ENCODE measurements at places on chromosomes 5 and 9.

GRCh38 chr5:61328791-61329549 lies 3.1 kb upstream of the ZSWIM6 start:
- no peak for DNase-seq

DNA sequence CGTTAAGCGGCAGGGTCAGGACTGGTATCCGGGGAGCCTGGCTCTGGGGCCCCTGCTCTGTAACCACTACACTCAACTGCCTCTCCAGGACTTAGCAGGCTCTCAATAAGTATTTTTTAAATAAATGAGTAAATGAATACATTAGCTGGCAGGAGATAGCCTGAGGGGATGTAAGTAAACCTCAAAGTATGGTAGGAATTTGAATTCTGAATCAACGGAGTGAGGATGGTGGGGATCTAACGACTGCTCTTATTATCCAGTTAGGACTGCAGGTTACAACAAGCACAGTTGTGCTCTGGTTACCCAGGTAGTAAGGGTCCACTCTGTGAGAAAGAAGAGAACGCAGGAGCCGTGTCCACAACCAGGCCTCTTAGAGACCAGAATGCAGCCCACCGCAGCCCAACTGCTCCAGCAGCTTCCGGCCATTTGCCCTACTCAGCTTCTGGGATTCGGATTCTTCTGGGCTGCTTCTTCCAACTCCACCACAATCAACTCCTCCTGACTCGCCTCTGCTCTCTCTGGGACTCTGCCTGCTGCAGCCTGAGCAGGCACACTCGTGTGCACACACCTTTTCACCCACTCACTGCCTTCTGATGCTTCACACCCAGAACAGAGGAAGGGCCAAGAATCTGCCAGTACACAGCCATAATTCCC lies 52.6 kb downstream of the MED27 start:
- peak; percentile 49 for DNase-seq

- no peak for DNase-seq
Measured at GRCh38 chr9:126516936-126517832, 96.5 kb upstream of the LMX1B start.

GRCh38 chr9:77843076-77843870 lies 188.3 kb downstream of the GNAQ start:
- DNase-seq, result no peak

DNA sequence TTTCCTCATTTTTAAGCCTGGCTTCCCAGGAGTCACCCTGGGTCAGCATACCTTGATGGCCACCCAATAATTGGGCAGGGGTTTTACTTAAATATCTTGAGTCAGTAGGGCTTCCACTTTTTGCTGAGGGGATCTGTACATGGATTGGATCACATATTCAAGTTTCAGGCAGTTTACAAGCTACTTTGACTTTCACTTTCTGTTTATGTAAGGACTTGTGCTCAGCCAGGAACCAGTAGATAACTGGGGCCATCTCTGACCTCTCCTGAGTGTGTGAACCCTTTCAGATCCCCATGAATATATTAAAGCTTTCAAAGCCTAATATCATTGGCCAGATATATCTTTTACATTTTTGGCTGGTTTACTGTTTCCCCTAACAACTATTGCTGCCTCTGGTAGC lies 45.1 kb downstream of the SLCO6A1 start:
- no peak for DNase-seq

GRCh38 chr5:132102101-132102701 lies 28.6 kb downstream of the CSF2 start:
- no peak for DNase-seq

- DNase-seq, result no peak
Measured at GRCh38 chr9:32579706-32580331, 6.9 kb upstream of the NDUFB6 start.

DNA sequence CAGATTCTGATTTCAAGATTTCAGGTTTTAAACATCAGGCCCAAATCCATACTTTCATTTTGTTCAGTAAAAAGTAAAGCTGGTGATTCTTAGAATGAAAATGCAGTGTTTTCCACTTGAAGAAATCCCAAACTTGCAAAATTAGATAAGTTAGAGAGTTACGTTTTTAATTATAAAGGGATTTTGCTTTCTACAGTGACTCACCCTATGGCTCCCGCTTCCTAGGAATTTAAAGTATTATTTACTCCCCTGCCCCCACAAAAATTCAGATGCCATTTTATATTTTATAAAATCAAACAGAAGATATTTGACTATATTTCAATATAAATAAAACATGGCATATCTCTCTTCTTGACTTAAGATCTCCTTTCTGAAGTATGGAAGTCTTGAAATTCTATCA lies 402.9 kb downstream of the ZSWIM6 start:
- no peak for DNase-seq

- no peak for DNase-seq
Measured at GRCh38 chr5:83914199-83914598, 193.5 kb upstream of the HAPLN1 start.

- no peak for DNase-seq
Measured at GRCh38 chr5:152185547-152186245, 219.4 kb downstream of the NMUR2 start.

- DNase-seq, result no peak
Measured at GRCh38 chr5:66704790-66705425, 108.7 kb downstream of the MAST4 start.

DNA sequence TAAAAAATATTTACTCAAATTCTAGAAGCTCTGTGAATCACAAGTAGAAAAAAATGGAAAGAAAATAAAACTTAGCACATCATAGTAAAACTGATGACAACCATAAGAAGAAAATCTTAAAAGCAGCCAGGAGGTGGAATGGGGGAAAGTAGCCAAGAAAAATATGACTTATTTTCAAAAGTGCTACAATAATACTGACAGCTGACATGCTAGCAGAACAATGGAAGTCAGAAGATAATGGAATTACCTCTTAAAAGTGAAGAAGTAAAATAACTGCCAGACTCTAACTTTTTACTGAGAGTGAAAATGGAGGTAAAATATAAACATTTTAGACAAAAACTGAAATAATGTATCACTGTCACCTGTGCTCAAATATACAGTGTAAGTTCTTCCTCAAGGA lies 532.2 kb upstream of the SGCD start:
- DNase-seq, result no peak

GRCh38 chr5:133241179-133242092 lies 189.6 kb downstream of the HSPA4 start:
- DNase-seq, result no peak

DNA sequence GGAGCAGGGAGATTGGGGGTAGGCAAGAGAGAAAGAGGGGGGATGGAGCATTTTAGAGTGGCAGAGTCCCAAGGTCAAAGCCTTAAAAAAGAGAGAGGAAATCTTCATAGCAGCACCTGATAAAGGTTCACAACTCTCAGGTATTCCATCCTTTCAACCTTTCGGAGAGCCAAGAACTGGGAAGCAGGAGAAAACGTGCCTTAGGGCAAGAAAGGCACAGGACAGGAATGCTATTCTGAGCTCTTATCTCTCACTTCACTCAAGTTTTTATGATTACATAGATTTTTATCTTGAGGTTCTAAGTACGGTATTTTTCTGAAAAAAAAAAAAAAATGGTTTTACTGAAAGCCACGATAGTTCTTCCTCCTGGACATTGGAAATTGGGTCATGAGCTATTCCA lies 34.5 kb upstream of the SMAD5 start:
- DNase-seq, result no peak

DNA sequence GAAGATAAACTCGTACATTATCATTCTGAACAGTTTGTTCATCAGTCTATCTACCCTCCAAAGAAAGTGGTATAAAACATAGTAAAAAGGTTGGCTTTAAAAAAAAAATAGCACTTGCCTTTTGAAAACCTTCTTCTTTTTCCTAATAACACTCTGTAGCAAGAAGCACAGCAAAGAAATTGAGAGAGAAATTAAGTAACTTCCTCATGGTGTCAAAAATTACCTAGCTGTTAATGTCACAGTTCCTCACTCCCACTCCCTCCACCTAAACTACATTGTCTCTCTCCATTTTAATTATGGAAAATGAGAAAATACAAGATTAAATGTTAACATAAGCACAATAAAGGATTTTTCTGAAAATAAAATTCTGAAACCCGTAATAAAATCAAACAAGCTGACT lies 72.2 kb downstream of the CERT1 start:
- no peak for DNase-seq

- no peak for DNase-seq
Measured at GRCh38 chr5:176670449-176670848, 23.2 kb downstream of the TSPAN17 start.

GRCh38 chr5:117769877-117770276 lies 1195.3 kb upstream of the SEMA6A start:
- DNase-seq, result no peak

GRCh38 chr5:135304352-135305221 lies 94.4 kb downstream of the MACROH2A1 start:
- peak; percentile 56 for DNase-seq

DNA sequence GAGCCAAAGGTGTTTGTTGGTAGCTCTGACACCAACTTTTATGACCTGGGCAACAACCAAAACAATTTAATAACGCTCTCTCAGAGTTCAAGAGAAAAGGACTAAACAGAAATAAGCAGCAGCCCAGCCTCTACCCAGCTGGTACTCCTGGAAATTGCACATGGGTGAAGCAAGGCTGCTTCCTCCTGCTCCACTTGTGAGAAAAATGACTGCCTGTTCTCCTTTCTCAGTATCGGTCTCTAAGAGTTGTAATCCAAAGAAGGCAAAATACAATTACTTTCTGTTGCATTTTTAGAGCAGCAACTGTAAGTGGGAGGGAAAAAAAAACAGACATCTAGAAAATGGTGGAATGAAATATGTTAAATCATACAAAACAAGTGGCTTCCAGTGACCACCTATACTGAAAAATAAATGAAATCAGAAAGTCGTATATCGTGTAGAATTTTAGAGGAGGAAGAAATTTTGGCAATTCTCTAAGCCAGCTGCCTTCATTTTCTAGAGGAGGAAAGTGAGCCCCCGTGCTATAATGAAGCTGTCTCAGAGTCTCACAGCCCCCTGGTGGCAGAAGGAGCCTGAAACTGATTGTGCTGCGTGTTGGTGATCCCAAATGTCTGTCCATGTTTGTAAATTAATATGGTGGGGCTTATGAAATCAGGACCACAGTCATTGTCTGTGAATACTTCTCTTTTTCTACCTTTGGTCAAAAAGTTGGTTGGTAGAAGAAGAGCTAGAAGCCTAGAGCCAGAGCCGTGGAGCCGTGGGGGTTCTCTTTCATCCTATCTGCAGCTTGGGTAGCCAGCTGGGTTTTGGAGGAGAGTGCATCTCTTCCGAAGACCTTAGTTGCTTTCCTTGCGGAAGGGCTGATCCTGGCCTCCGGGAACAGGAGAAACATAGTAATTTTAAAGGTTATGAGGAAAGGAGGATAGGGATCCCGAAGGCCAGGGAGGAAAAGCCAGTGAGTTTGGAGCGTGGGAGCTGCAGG lies 139.9 kb downstream of the PIP5K1B start:
- no peak for DNase-seq

GRCh38 chr9:122948313-122948712 lies 7.5 kb downstream of the RABGAP1 start:
- DNase-seq, result no peak

GRCh38 chr5:109739741-109740728 lies 50.3 kb downstream of the MAN2A1 start:
- no peak for DNase-seq

DNA sequence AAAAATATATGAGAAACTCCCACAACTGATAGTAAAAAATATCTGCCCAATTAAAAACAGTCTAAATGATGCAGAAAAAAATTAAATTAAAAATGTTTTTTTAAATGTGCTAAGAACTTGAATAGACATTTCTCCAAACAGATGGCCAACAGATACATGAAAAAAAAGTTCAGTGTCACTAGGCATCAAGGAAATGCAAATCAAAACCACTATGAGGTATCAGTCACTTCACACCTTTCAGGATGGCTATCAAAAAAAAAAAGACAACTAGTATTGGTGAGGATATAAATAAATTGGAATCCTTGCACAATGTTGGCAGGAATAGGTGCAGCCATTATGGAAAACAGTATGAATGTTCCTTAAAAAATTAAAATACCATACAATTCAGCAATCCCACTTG lies 16.6 kb downstream of the ZNF131 start:
- DNase-seq, result no peak

DNA sequence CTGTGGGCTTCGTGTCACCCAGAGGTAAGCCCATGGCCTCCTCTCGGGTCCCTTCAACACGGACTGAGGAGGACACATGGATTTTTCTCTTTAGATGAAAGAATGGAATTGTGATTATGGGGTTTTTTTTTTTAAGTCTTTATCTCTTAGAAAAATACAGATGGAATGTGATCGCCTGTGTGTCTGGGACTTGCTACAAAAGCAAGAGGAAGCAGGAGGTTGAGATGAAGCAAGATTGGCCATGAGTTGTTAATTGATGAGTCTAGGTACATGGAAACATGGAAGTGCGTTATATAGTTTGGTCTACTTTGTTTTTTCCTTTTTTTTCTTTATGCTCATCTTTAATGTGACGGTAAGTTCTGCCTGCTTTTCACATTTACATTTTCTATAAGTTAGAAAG lies 14.6 kb downstream of the USP20 start:
- no peak for DNase-seq

- DNase-seq, result no peak
Measured at GRCh38 chr5:62690421-62690820, 111.8 kb downstream of the LRRC70 start.

DNA sequence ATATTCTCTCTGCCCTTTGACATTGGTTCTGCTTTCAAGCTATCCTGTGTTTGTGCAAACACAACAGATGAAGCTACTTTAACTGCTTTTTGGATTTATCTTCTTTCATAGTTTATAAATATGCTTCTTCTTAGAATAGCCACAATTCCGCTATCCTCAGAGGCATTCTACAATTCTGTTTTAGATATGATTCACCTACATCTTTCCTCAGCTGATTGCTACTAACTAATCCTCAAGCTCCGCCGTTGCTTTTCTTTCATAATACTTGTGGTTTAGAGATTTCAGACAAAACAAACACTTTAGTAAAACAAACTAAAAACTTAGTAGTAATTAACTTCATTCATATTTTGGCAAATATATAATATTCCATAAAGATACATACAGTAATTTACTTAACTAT lies 52.5 kb downstream of the ECPAS start:
- DNase-seq, result no peak

DNA sequence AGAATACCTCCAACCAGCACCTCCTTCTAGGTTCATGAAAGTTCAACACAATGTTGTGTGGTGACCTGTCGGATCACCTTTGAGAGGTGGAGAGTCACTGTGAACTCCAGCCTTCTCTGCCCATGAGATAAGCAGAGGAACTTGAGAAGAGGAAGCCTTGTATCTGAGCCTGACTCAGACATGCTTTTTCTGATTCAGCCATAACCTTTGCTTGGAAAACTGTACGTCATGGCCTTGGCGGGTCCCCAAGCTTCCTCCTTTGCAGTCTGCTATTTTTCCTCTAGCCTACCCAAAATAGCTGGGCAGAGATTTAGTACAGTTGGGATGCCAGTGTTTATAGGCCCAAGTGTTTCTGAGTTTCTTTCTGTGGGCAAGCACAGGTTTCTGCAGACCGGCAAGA lies 274.7 kb downstream of the CETN3 start:
- DNase-seq, result no peak

DNA sequence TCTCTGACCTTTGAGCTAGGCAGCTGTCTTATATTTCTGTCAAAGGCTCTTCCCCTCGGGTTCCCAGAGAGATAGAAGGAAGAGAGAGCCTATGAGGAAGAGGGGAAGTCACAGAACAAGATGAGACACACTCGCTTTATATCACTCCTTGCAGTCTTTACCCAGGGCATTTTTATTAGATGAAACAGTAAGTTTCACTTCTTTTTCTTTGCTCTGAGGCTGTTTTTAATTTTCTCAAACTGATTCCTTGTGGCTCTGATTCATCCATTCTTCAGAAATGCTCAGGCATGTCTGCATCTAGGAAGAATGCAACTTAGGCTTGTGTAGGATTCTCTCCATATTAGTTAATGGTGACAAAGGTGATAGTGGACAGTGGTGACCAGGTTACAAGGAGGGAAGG lies 132.9 kb upstream of the CHD1 start:
- DNase-seq, result peak; percentile 19
